Cerebellum (tissue), 4 donors: ENCODE measurements at places on chromosomes 3 and 15.

- no peak for DNase-seq
These were observed 66.0 kb downstream of the TLE3 start for GRCh38 chr15:70031713-70032112.

DNA sequence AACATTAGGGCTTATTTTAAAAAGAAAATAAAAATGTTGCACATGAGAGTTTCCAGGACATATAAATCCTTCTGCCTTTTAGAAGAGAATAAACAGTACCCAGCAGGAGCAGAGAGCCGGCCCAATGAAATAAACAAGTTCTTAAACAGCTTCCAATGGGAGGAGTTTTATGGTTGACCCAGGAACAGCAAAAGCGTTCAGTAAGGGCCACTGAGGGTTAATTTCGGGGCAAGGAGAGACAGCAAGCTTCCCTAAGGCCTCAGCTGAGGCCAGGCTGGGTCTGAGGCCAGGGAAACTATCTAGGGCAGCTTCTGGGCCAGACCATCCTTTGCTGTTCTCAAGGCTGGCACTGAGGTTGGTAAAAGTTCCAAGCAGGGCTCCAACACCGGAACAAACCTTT is 3.4 kb downstream of the PDZRN3 start:
- DNase-seq, result no peak

- no peak for DNase-seq
These were observed 40.9 kb upstream of the RNU6-1 start for GRCh38 chr15:67880651-67881182.

DNA sequence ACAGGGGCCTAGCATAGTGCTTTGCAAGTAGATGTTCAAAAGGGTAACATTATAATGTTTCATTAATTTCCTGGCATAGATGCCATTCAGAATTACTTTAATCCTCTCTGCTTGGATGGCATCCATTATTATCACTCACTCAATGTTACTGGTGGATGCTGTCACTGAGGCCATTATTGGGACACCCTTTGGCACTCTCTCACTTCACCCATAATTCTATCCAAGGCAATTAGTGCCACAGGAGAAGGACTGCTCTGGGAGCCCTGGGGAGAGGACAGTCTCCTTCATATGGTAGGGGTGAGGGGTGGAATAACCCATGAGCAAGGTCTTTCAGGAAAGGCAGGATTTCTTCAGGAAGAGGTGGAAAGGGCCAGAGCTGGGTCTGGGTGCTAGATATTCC is 28.7 kb upstream of the SLC28A1 start:
- no peak for DNase-seq

GRCh38 chr3:37467761-37468160 is 293.4 kb upstream of the LRRFIP2 start:
- no peak for DNase-seq
